ENCODE measurements at places on chromosomes 16 and 17. TPM values are rescaled to one million over a fixed set of nuclear protein-coding genes. Genes with fewer than 3 reads are reported as not detected.
A peak's percentile ranks its signal among the peaks of the same experiment; 100 is the strongest.

The ZNF23 gene
- 11.1 TPM for total RNA-seq

The KRT25 gene
- total RNA-seq = not detected

The GPR179 gene
- under 0.01 TPM for total RNA-seq

The C17orf107 gene
- total RNA-seq = 4.5 TPM

The FXR2 gene
- 27.1 TPM for total RNA-seq

The CANT1 gene
- total RNA-seq = 33.4 TPM

The GAST gene
- not detected for total RNA-seq

The ASPHD1 gene
- total RNA-seq = 1.5 TPM

The INPP5K gene
- total RNA-seq = 13.2 TPM

DNA sequence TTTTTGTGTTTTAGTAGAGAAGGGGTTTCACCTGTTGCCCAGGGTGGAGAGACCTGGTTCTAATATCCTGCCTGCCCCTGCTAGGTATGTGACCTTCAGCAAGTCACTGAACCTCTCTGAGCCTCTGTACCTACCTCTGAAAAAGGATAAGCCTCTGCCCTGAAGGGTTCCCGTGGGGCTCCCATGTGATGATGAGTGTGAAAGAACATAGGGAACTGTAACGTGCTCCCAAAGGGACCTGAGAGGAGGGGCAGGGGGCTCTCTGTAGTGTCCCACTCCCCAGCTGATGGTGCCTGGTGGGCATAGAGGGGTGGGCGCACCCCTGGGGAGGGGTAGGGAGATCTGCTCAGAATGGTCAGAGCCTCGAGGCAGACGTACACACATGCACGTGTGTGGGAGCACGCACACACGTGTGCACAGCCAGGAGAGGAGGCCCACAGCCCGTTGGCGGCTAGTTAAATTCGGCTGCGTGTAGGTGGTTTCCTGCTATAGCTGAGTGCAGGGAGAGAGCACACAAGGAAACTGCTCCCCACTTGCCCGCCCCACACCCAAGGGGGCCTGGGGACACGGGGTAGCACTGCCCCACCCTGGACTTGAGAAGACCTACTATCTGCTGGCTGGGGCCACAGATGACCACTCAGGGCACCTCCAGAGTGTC, 6.7 kb downstream of the KCNH4 start:
- no peak for DNase-seq

GRCh38 chr17:68389041-68389440, 68.3 kb downstream of the WIPI1 start:
- DNase-seq = no peak

GRCh38 chr17:10091046-10091445, 107.4 kb downstream of the GAS7 start:
- DNase-seq = no peak

GRCh38 chr17:345992-346785, 6.4 kb downstream of the RPH3AL start:
- DNase-seq = no peak

DNA sequence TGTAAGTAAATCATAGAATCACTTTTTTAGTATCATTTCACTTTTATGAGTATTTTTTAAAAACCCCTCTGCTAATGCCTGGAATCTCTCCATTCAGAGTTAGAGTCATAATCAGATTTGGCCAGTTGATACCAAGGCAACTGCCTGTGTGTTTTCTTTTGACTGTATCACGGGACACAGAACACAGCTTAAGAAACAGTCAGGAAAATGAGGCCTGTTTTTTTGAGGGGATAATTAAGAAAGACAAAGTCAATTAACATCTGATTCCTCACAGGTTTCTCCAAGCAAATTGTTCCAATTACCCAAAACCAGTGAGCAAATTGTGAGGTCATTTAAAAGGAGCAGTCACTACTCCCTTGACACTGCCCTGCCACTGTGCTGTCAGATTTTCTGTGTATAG, 944.5 kb upstream of the SOX9 start:
- DNase-seq = no peak

DNA sequence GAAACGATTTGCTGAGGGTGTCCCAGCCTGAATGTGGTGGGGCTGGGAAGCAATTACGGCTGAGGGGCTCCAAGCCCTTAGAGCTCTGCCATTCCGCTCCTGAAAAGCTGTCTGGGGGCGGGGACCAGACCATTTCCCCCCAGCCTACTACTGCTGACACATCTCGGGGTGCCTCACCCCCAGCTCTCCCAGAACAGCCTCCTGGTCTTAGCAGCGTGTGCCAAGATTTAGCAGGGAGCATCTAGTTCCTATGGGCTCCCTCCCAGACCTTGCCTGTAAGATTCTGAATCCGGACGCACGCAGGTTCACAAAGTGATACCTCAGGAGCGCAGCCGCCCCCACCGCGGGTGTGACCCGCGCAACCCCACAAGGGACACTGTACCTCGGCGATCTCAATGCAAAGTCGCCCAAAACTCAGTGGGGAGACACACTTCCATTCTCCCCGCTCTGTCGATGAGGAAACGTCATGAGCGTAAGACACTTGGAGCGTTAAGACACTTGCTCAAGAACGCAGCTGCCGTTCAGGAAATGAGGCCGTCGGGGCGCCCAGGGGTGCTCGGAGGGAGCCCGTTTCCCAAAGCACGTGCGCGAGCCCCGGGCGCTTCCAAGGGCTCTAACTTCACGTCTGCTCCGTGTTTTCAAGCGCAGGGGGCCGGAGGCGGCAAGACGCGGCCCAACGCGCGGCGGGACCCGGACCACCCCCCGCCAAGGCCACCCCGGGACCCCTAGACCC, 629 bp downstream of the GEMIN4 start:
- peak; percentile 40 for DNase-seq

- no peak for DNase-seq
Measured at GRCh38 chr16:87765473-87765775, 362 bp downstream of the KLHDC4 start.

- DNase-seq = peak; percentile 63
Measured at GRCh38 chr17:44187131-44187899, 543 bp downstream of the TMUB2 start.

- DNase-seq = peak; percentile 71
Measured at GRCh38 chr17:75749545-75750389, 15.2 kb downstream of the GALK1 start.

GRCh38 chr16:66880288-66881013, at the start of gene PDP2:
Gene PDP2 (plus strand): TSS chr16:66880515. CDS start chr16:66884285, 3,770 bp downstream.
- DNase-seq = peak; percentile 94

DNA sequence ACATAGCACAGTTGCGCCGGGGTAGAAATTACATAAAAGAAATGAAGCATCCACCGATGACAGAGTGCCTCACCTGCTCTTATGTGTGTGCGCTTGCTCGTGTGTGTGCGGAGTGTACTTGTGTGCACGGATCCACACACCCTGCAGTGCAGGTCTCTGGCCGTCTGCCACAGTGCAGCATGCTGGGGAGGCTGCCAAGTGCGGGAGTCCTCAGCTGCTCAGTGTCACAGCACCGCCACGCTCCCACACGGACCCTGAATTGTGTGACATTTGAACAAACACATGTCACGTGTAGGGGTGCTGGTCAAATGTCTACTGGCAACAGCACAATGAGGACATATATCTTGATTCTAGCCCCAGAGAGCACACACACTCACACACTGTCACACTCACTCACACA, 243.0 kb upstream of the MYOCD start:
- no peak for DNase-seq

- peak; percentile 61 for DNase-seq
Measured at GRCh38 chr16:57802341-57803133, at the start of gene KIFC3. Gene KIFC3 (minus strand): TSS chr16:57802491. CDS start chr16:57798243, 4,248 bp downstream.

GRCh38 chr16:57689762-57690558, 4.6 kb upstream of the DRC7 start:
- peak; percentile 4 for DNase-seq

- DNase-seq = no peak
Measured at GRCh38 chr16:68375801-68376536, 65.2 kb downstream of the PRMT7 start.

DNA sequence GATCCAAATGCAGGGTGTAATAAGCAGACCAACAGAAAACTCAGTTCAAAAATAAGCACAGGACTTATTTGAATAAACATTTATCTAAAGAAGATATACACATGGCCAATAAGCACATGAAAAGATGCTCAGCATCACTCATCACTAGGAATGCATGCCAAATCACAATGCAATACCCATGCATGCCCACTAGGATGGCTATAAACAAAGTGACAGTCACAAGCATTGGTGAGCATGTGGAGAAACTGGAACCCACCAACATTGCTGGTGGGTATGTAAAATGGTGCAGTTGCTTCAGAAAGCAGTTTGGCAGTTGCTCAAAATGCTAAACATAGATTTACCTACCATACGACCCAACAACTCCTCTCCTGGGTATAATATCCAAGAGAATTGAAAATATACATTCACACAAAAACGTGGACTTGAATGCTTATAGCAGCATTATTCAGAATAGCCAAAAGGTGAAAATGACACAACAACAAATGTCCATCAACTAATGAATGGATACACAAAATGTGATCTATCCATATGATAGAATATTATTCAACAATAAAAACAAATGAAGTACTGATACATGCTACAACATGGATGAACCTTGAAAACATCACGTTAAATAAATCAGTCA, 20.1 kb downstream of the UBE2O start:
- no peak for DNase-seq

Measured in fibroblast of the aortic adventitia (primary cell).